CD8-positive, alpha-beta T cell (primary cell): ENCODE measurements at places on chromosomes 1 and 21.

DNA sequence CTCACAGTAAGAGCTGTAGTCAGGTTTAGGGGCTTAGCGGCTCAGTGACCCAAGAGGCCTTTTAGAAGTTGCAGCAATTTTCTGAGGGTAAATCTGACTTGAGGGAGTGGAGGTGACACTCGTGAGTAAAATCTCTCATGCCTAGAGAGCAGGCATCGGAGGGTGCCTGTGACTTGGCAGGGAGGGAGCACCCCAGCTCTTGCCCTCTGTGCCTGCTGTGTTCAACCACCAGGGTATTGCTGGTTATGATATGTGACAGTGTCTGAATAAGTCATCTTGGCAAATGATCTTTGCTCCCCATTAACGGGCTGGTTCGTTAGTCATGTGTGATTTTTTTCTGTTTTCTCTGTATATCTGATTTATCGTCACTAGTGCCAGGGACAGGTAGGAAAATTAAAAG is 5.9 kb downstream of the MAN1C1 start:
- peak; percentile 58 for DNase-seq

- DNase-seq, result no peak
These were observed 78.9 kb downstream of the UBE2U start for GRCh38 chr1:64282351-64282750.

DNA sequence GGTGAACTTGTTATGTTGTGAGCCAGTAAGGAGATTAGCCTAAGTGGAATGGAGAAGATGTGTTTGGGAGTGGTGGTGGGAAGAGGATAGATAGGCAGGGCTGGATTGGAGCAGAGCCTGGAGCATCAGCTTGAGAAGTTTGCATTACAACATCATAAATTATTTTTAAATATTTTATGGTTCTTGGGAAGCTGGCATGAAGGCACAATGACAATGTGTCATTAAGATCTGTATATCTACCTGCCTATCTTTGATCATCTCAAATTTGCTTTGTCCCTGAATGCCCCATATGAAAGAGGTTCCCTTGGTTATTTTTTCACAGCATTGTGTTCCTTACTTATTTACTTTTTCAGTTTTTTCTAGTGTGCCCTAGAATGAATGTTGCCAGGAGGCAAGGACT is 32.3 kb downstream of the HRNR start:
- DNase-seq, result no peak

DNA sequence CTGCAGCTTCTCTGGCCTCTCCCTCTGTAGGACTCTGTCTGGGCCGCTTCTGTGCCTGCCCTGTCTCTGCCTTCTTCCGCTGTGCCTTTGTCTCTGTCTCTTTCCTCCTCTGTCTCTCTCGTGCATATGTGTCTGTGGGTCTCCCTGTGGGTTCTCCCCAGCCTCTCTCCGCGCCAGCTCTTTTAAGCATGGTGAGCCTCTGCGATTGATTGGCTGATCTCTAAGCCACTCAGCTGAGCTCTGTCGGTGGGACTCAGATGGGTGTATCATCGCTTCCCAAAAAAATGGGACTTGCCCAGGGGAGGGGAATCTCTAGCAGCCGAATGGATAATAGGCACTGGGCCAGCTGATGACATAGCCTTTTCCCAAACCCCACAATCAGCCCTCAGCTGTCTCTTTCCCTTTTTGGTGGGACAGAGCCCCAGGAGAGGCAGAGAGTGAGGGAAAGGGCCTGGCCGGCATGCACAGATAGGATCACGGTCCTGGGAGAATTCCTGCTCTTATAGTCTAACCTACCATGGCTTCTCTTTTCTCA is at the start of gene ADAMTS4:
ADAMTS4 (minus strand) TSS at position 158 of the 535 bp plus-strand sequence. CDS start 427 bp downstream, outside the sequence.
- no peak for DNase-seq

DNA sequence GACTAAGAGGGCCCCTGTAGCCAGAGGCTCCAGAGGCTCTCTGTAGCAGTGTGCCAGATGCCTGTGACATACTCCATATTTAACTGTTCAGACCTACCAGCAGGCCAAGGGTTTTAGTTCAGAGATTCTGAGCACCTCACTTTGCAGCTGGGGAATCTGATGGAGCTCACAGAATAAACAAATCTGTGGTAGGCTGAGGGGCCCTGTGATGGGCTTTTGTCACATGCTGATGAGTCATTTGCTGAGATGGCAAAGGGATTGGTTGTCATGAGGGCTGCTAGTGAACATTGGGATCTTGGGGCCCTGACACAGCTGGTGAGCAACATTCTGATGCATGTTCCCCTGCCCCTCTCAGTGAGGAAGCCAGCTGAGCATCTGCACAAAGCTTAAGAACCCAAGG is 482.2 kb downstream of the CAMTA1 start:
- DNase-seq, result no peak

GRCh38 chr1:15322648-15323350 is 75.8 kb downstream of the FHAD1 start:
- DNase-seq, result no peak
